ENCODE measurements at places on chromosomes 4 and X.

- DNase-seq = no peak
Observed at GRCh38 chrX:55702671-55703070, 14.9 kb upstream of the RRAGB start.

GRCh38 chr4:184447664-184448063 is 26.7 kb downstream of the IRF2 start:
- no peak for DNase-seq

DNA sequence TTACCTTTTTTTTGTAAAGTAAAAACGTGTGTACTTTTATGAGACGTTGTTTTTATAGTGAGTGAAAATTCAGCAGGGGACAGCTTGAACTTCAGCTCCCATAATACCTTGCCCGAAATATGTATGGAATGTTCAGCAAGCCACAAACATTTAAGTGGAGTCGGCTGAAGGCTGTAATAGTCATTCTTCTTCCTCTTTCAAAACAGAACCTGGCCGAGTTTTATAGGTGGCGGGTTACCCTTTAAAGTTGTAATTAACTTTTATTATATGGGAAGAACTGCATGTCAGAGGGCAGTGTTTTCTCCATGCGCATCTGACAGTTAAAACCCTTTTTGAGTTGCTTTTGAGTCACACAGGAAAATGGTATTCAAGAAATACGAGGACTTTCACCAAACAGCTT is 50.7 kb downstream of the CLDN34 start:
- DNase-seq = no peak

GRCh38 chr4:76458825-76459224 is 23.8 kb downstream of the SHROOM3 start:
- no peak for DNase-seq

GRCh38 chrX:142860944-142861343 is 164.8 kb upstream of the SPANXN4 start:
- no peak for DNase-seq

DNA sequence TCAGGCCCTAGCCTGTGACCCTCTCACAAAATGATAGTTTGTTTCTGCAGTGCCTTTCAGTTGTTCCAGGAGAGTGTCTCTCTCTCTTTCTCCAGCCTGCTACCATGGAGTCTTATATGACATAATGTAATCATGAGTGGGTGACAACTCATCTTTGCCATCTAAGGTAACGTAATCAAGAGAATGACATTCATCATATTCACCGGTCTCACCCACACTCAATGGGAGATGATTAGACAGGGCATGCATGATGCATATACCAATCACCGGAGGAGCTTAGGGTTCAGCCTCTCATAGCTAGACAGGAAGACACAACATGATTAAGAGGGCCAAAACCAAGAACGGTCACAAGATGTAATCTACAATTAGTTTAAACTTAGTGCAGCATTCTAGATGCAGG is 97.1 kb upstream of the FAM9B start:
- no peak for DNase-seq

DNA sequence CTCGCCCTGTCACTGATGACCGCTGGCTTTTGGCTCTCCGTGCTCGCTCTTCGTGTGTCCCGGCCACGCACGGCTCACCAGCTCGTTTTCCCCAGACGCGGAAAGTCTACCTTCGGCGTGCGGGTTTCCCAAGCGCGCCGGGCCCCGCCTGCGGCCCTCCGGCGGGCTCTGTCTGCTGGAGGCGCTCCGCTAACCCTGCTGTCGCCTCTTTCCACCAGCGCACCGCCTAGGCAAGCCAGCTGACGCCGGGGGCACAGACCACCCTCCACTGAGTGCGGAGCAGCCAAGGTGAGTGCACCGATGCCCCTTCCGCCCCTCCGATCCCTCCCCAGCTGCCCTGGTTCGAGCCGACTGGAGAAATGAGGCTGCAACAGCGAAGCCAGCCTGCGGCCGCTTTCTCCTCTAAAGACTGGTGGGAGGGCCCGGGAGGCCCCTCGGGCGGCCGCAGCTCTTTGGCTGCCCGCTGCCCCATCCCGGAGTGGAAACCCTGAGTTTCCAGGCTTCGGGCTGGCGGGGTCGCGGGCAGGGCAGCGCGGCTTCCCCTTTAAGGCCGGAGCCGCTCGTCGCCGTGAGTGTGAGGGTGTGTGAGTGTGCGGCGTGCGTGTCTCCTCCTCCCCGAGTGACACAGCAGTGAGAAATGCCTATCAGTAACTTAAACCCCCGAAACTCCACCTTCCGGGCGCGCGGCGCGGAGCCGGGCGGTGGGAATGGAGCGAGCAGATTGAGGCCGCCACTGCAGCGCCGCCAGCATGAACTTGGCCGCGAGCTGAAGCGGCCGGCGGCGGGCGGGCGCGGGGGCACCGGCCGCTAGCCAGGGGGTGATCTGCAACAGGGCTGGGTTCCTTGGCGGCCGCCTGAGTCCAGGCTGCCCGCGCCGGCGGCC is at the start of gene MAMLD1:
Gene MAMLD1, plus strand, starts transcription at position 719 of the 883 bp plus-strand sequence. CDS start 82,200 bp downstream, outside the sequence.
- DNase-seq = no peak

- DNase-seq = no peak
Observed at GRCh38 chr4:102324730-102325129, 20.6 kb downstream of the SLC39A8 start.

GRCh38 chrX:101057093-101057714 is 5.3 kb upstream of the TRMT2B start:
- no peak for DNase-seq

- no peak for DNase-seq
Observed at GRCh38 chr4:142777045-142777743, 68.9 kb downstream of the INPP4B start.

- no peak for DNase-seq
Observed at GRCh38 chr4:79489506-79489905, 81.5 kb upstream of the GK2 start.

- no peak for DNase-seq
Observed at GRCh38 chr4:3689576-3690550, 76.3 kb upstream of the ADRA2C start.

DNA sequence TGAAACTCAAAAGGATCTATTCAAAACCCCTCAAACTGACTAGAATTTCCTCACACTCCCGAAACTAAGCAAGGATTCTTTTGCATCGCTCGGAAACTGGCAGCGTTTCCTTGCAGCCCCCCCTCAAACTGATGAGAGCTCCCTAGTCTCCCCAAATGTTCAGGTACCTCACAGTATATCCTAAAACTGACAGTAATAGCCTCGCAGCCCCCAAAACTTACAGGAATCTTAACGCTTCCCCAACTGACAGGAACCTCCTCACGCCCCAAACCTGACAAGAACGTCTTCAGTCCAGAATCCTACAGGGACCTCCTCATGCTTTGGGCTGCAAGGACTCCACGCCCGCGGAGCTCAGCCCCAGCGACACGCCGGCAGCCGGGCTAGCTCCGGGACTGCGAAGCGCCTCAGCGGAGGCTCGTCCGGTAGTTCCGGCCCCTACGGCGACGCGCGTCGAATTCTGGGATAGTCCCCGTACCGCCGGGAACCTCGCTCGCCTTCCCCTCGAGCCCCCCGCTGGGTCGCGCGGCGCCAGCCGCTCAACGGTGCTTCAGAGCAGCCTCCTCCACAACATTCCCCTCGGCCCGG is 640 bp downstream of the PHF8 start:
- no peak for DNase-seq

DNA sequence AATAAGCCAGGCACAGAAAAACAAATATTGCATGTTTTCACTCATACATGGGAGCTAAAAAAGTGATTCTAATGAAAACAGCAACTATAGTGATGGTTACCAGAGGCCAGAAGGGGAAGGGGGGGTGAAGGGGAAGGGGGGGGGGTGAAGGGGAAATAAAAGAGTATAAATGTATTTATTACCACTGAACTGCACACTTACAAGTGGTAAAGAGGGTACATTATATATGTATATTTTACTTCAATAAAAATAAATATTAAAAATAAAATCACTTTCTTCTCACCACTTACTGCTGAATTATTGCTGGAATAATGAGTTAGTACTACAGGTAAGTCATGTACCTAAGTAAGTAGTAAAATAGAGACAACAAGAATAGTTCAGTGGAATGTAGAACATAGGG is 2.1 kb upstream of the VCX3B start:
- DNase-seq = no peak

- no peak for DNase-seq
Observed at GRCh38 chr4:89070041-89070440, 13.1 kb upstream of the FAM13A start.

GRCh38 chrX:68114573-68115129 is 318.6 kb downstream of the OPHN1 start:
- no peak for DNase-seq

DNA sequence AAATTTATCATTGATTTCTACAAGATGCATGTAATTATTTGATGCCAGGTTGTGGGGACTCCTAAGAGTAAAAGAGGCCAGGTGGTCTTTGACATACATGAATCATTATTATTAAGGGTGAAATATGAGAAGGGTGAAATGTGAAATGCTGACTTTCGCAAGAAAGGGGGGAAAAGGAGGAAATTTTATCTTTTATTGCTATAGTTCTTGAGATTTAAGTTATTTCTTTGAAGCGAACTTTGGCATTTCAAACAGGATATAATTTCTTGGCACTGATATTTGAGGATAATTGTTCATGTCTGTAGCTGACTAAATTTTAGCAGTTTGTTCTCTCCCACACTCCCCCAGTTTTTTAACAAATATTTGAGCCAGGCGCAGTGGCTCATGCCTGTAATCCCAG is 80.1 kb downstream of the TMEM131L start:
- DNase-seq = no peak

DNA sequence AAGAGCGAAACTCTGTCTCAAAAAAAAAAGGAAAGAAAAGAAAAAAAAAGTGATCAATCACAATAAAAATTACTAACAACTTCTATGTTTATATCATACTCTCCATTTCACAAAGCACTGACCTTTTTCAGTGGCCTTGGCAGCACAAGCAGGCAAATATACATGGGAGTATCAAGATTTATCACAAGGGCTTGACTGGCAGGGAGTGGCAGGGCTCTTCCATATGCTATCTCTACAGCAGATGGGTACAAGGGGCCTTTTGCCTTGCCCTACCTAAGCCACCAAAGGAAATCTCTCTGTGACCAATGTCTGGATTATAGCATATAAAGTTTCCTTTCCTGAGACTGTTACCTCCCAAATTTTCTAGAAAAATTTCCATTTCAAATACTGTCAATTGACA is 24.4 kb downstream of the TSPAN5 start:
- DNase-seq = no peak

- no peak for DNase-seq
Observed at GRCh38 chr4:161893566-161893965, 270.2 kb downstream of the FSTL5 start.

DNA sequence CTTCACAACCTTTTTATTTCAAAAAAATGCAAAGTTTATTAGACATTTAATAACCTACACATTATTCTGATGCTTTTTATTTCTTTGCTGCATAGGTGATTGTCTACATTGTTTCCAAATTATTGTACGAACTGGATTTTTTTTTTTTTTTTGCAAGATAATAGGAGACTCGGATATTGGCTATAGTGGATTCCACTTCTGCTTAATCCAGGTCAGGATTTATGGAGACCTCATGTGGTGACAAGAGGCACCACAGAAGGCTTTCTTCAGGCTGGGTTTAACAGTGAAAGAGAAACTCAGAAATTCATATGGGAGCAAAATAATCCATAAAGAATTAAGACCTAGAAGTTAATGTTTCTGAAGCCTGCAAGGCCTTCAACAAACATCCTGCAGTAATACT is 2.4 kb upstream of the SLIT2 start:
- no peak for DNase-seq

DNA sequence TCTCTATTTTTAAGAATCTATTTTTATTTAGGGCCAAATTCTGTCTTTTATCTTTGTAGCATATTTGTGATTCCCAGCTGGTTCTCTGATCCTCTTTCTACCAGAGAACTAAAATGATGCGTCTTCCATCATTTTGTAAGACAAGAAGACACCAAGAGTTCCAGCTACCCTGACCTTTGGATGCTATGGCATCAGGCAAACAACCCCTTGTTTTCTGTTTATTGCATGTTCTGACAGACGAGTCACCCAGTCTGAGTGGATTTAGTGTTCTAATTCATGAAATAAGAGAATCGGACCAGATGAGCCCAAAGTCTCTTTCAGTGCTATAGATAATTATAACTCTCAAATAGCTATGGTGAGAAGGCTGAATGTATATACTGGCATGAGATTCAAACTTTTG is 69.7 kb downstream of the ZFYVE28 start:
- DNase-seq = no peak

DNA sequence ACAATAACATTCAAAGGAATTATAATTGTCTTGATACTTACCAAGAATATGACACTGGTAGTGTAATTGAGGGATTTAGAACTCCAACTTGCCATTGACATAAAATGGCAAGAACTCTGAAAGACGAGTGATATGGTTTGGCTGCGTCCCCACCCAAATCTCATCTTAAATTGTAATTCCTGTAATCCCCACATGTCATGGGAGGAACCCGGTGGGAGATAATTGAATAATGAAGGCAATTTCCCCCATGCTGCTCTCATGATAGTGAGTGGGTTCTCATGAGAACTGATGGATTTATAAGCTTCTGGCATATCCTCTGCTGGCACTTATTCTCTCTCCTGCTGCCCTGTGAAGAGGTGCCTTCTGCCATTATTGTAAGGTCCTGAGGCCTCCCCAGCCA is 1536.4 kb downstream of the TECRL start:
- DNase-seq = no peak

DNA sequence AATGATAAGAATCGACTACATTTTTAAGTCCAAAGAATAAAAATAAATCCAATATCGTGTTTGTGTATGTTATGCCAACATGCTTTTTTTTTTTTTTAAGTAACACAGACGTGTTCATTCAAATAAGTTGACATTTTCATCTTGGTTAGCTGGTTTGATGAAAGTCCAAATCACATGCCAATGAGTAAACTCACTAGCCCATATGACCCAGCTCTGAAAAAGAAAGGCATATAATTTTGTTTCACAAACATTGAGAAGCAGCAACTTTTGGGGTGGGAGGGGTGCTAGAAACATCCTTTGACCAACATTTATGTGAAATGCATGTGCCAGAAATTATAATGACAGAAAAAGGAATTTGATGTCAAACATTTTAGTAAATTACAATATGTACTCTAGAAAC is 61.6 kb upstream of the SPP1 start:
- DNase-seq = no peak

DNA sequence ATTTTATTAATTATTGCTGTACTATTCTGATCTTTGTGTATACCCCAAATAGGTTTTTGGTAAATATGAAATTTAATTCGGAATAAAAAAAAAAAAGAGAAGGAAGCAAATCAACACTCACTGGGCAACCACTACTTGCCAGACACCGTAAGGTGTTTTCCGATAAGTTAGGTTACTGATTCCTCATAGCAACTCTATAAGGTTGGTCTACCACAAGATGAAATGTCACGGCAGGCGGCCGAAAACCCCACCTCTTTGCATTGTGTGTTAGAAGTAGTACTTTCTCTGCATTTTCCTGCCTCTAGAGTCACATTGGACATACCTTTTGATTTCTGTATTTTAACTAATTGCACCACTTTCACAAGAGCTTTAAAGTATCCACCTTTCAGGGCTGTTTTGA is 44.5 kb upstream of the RASGEF1B start:
- no peak for DNase-seq

- no peak for DNase-seq
Observed at GRCh38 chrX:150203248-150203645, 159.9 kb upstream of the MAMLD1 start.

GRCh38 chr4:72388521-72388920 is 180.5 kb downstream of the ADAMTS3 start:
- DNase-seq = no peak
